ENCODE measurements at places on chromosomes 1 and 21.

- DNase-seq: peak; percentile 6
These were observed 63.0 kb downstream of the MEGF6 start for GRCh38 chr1:3548156-3548893.

GRCh38 chr1:93816970-93817678 is 61.9 kb downstream of the DNTTIP2 start:
- DNase-seq: peak; percentile 80

DNA sequence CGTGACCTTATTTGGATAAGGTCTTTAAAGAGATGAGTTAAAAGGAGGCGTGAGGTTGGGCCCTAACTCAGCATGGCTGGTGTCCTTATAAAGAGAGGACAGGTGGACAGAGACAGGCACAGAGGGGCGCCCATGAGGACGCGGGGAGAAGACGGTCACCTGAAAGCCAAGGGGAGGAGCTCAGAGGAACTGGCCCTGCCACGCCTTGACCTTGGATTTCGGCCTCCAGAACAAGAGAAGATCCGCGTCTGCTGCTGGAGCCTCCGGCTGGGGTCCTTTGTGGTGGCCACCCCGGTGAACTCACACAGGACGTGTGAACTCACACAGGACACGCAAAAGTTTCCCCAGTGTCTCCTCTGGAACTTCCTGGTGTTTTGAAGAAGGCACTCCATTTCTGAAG is 122.7 kb downstream of the SIK1 start:
- DNase-seq: no peak

DNA sequence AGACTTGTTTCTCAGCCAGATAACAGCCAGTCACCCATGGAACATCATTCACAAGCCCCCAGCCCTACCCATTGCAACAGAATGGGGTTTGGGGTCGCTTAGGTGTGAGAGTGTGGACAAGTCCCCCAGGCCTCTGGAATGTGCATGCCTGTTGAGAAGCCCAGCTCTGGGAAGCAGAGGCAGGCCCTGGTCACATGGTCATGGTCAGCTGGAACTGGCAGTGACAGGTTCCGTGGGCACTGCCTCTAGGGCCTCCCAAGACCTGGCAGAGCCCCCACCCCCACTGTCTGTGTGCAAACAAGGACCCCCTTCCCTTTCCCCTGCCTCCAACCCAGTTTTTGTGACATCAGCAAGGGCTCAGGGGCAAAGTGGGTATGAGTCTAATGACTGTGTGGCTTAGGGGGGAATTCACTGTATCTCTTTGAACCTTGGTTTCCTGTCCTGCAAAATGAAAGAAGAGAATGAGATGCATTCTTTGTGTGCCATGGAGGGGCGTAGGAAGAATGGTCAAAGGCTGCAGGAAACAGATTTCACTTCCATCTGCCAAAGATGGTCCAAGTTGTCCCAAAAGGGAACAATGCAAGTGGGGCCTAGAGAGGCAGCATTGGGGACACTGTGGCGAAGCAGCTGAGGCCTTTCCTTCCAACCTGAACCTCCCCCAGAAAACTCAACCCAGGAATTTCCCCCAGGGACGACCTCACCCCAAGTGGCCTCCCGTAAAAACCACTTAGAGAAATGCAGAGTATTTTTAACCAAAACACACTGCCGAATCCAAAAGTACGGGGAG is 34.7 kb upstream of the SELENON start:
- no peak for DNase-seq

GRCh38 chr1:179061360-179062282 is 20.2 kb upstream of the TOR3A start:
- peak; percentile 37 for DNase-seq

DNA sequence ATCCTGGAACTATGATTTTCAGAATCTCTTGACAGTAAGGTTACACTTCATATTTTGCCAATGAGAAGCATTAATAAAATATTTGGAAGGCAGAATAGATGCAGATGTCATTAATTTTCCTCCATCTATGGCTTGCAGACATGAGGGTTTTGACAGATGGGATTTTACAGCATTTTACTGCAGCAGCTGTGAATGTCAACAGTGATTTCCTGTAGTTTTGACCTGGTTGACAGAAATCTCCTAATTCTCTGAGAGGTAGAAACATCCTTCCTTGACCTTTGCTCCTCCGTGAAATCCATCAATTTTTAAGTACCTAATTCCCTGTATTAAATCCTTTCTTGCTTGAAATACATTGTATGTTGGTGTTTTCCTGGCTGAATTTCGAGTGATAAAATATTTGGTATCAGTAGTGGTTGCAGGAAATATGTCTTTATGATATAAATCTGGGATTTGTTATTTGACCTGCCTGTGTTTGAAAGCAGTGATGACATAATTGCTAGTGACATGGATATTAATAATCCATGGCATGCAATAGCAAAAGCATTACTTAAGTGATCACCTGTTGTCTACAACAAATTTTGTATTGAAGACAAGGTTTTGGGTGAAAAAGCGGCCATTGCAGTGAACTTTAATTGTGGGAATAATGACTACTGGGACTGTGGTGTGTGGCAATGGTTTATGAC is 73.9 kb downstream of the HLX start:
- DNase-seq: peak; percentile 54

- peak; percentile 38 for DNase-seq
These were observed 607 bp upstream of the LGR6 start for GRCh38 chr1:202192770-202193613.

DNA sequence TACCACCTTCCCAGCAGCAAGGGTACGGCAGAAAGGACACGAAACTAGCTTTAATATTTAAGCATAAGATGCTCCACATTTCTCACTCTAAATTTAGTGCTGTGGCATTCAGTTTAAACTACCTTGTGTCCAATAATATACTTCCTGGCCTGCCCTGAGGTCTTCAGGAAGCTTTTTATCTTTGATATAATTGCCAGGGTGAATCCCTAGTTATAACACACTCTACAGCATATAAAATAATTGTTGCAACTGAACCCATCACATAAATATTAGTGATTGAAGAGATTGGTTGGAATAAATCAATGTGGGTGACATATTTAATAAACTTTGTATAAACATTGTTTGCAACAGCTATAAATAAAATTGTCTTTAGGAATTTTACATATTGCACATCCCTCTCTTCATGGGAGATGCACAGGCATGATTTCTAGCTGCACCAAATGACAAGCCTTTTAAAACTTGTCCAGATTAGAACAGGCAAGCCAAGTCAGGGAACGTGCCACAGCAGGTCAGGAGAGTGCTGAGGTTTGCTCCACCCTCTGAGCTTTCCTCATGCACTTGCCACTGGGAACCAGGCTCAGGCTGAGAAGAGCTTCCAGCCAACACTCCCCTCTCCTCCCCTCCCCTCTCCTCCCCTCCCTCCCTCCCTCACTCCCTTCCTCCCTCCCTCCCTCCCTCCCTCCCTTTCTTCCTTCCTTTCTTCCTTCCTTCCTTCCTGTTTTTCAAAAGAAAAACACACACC is 623.2 kb upstream of the PKN2 start:
- peak; percentile 13 for DNase-seq

DNA sequence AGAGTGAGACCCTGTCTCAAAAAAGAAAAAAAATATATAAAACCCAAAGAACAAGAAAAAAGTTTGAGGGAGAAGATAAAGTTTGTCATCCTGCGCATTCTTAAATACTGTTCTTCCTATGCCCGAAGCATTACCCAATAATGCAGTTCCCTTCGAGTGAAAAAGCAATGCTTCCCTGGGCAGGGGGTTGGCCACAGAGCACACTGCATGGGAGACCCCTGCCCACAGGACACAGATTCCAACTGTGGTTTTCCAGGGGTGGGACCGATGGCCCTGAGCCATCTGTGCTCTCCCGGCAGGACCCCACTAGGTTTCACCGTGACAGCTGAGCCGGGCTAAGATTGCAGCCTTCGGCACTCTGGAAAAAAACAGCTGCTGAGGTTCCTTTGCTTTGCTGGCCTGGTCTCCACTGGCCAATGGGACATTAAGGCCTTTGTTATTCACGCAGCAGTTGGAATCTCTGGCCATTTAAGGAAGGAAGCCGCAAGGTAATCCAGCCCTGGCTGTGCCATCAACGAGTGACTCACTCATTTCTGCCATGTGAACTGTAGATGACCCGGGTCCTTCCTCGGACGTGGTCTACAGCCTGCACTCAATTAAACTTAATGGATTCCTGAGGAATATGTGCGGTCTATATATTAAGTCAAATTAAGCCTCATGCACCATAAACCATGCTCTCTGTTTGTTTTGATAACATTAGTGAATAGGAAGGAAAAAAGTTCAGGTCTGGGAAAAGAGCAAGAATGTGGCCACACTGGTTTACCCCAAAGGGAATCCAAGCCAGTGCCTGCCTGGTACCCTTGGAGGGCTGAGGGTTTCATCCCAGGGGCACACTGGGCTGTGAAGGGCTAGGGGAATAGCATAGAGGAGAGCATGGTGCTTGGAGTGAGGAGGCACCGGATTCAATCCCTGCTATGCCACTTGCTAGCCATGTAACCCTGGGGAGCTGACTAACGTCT is 163.2 kb downstream of the ZBTB18 start:
- peak; percentile 100 for DNase-seq

- no peak for DNase-seq
These were observed 5.4 kb upstream of the PSMG1 start for GRCh38 chr21:39188521-39189139.

- no peak for DNase-seq
These were observed 99.1 kb upstream of the ZNF644 start for GRCh38 chr1:91120936-91121335.

GRCh38 chr1:208264469-208265121 is 20.4 kb upstream of the PLXNA2 start:
- peak; percentile 41 for DNase-seq

DNA sequence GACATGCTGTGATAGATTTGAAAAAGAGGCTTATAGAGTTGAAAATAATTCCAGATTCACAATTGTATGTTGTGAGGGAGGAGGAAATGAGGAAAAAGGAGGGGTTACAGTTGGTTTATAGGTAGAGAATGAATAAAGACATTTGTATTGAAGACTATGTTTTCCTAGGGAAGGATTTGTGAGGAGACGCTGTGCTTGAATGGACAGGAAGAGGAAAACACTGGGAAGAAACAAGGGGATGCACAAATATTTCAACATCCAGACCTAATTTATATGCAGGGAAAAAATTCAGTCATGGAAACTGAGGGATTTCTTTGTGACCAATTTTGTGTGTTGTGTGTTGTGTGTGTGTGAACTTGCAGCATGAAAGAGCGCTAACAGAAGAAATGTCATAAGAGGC is 92.6 kb upstream of the B3GALT2 start:
- DNase-seq: no peak
